ENCODE measurements at places on chromosomes 2 and 18. TPM values are rescaled to one million over a fixed set of nuclear protein-coding genes. Genes with fewer than 3 reads are reported as not detected.

GRCh38 chr18:50680966-50681365, 121.1 kb downstream of the MAPK4 start:
- no peak for DNase-seq

- no peak for DNase-seq
Measured at GRCh38 chr2:106181064-106181463, 13.0 kb downstream of the UXS1 start.

Gene BOK
- total RNA-seq: 15.0 TPM

DNA sequence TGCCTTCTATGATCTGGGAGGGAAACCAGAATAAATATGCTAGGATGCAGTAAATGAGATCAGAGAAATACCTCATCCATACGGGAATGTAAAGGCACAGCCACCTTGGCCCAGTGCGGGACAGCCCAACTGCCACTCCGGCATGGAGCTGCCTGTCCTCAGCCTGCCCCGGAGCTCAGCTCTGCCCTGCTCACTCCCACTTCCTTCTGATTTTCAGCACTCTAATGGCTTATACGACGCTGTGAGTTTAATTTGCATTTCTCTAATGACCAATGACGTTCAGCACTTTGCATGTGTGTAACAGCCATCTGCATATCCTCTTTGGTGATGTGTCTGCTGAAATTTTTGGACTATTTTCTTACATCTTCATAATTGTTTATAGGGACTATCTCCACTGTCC, 172.5 kb upstream of the RAB6C start:
- no peak for DNase-seq

DNA sequence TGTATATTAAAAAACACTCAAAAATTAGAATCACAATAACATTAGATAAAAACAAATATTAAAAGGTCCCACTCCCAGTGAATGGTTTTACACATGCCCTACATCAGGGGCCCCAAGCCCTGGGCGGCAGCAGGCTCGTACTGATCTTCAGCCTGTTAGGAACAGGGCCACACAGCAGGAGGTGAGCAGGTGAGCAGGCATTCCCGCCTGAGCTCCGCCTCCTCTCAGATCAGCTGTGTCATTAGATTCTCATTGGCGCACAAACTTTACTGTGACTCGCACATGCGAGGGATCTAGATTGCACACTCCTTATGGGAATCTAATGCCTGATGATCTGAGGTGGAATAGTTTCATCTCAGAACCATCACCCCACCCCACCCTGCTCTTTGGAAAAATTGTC, 74.2 kb downstream of the MBD2 start:
- DNase-seq: no peak

- DNase-seq: no peak
Measured at GRCh38 chr2:173511942-173512341, 157.3 kb downstream of the CDCA7 start.

Gene IL1R2
- total RNA-seq: 4.3 TPM

DNA sequence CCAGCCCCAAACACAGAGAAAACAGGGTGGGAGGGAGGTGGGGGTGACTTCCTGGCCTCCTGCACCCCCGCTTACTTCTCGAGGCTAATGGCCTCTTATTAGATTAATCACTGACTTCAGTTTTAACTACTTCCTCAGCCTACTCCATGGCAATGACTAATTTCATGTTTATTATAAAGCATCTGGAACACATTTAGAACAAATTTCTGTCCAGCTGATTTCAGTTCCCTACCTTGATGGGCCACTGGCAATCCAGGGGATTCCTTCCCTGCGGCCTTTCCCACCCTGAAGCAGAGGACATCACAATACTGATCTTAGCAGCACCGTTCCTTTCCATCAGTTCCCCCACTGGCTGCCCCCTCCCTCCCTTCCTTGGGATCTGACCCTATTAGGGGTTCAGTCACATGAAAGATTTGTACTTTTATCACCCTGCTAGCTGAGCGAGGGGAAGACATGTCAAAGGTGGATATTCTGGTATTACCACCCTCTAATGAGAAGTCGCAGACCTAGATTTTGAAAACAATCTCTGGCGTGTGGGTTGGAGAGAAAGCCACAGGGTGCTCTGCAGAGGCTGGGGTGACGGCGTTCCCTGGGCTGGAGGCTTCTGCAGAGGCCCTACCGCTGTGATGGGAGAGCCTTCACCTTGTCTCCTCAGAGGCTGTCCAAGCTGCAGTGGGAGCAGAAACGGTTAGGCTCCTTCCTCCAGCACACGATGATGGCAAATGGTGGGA, 67.6 kb downstream of the KIAA2012 start:
- no peak for DNase-seq

- no peak for DNase-seq
Measured at GRCh38 chr2:106614511-106615291, 127.5 kb downstream of the CD8B2 start.

- DNase-seq: peak; percentile 16
Measured at GRCh38 chr2:230925879-230926765, 1.1 kb upstream of the GPR55 start.

DNA sequence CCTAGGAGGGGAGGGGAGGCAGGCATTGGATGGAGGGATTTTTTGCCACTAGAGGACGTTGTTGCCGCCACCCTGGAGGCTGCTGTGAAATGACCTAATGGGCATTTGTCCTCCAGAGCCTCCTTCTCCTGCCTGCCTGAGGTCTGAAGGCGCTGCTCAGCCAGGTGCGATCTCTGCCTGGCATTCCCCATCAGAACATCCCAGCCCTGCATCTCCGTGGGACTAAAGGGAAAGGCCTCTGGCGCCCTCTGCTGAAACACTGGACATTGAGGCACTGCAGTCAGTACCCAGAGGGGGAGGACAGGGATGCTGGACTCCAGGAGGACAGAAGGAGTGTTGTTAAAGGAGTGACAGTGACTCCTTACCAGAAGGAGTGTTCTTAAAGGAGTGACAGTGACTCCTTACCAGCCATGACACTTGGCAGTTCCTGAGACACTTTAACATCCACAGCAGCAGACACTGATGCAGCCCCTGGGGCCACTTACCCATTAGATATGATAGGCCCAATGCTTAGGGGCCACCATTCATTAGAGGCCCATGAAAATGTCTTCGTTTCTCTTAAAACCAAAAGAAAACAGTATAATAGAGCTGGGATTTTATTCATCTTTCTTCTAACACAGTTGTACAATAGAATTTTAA, 17.0 kb downstream of the THNSL2 start:
- DNase-seq: peak; percentile 49

Gene ASB18
- total RNA-seq: 2.5 TPM

DNA sequence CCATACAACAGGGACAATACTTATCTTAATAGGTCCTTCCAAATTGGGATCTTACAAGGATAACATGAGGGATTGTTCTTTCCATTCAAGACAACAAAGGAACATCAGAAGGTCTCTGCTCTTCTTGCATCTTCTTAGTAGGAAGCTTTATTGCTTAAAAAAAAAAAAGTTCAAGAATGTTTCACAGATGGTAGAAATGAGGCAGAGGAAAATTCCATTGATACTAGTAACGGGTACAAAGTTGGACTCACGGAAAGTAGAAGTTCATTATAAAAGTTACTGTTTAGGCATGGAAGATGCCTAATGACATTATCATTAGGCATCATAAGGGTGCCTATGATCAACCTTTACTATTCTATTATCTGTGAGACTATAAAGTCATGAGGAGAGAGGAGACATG, 136.2 kb downstream of the LAMA3 start:
- DNase-seq: no peak

DNA sequence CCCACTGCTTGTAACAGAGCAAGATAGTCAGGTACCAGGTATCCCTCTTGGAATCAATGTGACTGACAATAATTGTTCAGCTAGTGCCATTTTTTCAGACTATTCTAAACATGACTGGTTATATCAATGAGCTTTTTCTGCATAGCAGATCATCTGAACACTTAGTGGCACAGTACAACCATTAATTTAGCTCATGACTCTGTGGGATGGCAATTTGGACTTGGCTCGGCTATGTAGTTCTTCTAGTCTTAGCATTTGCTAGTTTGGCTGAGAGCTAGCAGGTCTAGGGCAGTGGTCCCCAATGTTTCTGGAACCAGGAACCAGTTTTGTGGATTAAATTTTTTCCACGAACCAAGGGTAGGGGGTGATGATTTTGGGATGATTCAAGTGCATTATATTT, 1421.4 kb upstream of the NXPH2 start:
- DNase-seq: no peak

GRCh38 chr2:101612019-101612418, 85.5 kb upstream of the MAP4K4 start:
- no peak for DNase-seq

DNA sequence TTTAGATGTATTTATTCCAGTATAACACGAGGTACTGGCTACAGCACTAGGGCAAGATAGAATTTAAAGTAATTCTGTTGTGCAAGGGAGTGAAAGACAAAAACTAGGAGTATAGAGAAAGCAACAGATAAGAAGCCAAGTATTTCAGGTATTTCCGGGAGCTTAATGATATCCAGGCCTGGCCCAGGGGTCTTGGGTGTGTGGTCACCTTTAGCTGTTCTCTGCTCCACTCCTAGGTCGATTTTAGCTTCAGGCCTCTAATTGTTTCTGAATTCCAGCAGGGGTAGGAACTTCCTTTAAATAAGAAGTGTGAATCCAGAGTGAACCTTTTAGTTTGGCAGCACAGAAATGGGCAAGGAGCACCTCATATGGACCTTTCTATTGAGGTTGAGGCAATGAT, 342.3 kb upstream of the MYT1L start:
- no peak for DNase-seq

GRCh38 chr2:159716857-159717256, 4.6 kb downstream of the MARCHF7 start:
- DNase-seq: no peak

DNA sequence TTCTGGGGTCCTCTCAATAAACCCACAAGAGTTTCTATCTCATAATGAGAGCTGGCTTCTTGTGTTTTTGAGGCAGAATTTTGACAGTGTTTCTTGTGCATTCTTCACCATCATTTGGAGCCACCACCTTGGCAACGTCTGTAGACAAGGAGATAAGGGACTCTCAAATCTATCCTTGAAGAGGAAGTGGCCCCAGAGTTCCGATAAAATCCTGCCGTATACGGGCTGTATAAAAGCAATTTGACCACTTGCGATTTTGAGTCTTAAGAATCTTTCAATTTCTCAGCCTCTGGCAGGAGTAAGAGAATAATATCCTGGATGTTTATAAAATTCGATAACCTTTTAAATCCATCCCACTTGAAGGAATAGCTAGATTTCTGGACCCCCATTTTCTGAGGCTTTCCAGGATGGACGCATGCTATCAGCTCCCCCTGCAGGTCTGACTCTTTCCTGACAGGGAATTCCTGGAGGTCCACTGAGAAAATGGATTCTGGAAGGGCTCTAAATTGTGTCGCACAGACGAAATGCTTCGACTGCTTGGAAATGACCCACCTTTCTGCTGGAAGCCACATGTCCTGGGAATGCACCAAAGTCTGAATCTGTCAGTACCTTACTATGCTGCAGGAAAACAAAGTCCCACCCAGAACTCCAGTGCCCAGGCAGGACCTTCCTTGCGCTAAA, 54.1 kb downstream of the E2F6 start:
- no peak for DNase-seq

Gene LYG2
- total RNA-seq: not detected

Gene CSRNP3
- 9.6 TPM for total RNA-seq

- no peak for DNase-seq
Measured at GRCh38 chr18:24055009-24055804, 40.7 kb downstream of the TTC39C start.

All from right cardiac atrium (tissue), 5 donors.